ENCODE measurements at places on chromosomes 3 and 15.

- no peak for DNase-seq
Observed at GRCh38 chr3:67848299-67848698, 193.9 kb upstream of the SUCLG2 start.

- peak; percentile 21 for DNase-seq
Observed at GRCh38 chr15:86327230-86327865, 247.7 kb downstream of the AGBL1 start.

GRCh38 chr3:32089476-32089875, 16.9 kb upstream of the GPD1L start:
- DNase-seq: no peak

GRCh38 chr3:46506526-46506925, 8.8 kb downstream of the RTP3 start:
- no peak for DNase-seq

- no peak for DNase-seq
Observed at GRCh38 chr3:139728414-139728813, 50.6 kb upstream of the NMNAT3 start.

DNA sequence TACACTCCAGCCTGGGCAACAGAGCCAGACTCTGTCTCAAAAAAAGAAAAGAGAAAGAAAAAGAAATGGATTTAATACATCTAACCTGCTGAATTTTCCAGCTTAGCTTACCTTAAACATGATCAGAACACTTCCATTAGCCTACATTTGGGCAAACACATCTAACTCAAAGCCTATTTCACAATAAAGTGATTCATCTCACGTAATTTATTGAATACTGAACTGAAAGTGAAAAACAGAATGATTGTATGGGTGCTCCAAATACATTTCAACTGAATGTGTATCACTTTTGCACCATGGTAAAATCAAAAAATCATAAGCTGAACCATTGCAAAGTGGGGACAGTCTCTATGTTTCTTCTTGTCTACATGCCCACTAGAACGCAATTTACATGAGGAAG, 9.0 kb downstream of the PIK3R4 start:
- DNase-seq: no peak

DNA sequence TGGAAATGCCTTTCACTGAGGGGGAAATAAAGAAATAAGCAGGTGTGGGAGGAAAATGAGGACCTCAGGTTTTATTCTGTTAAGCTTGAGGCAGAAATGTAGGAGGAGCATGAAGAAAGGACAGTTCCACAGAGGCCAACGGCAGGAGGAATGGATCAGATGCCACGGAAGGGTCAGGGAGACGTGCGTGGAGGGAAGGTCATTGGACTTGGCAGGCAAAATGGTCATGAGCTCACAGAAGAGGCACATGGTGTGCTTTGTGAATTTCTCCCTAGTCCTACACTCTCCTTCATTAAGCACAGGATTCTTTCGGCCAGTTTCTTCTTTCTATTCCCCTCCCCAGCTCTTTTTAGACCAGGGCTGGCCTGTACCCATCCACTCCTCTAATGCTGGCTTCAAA, 32.5 kb upstream of the THSD4 start:
- DNase-seq: no peak

- DNase-seq: no peak
Observed at GRCh38 chr15:40856746-40857145, 12.9 kb downstream of the SPINT1 start.

DNA sequence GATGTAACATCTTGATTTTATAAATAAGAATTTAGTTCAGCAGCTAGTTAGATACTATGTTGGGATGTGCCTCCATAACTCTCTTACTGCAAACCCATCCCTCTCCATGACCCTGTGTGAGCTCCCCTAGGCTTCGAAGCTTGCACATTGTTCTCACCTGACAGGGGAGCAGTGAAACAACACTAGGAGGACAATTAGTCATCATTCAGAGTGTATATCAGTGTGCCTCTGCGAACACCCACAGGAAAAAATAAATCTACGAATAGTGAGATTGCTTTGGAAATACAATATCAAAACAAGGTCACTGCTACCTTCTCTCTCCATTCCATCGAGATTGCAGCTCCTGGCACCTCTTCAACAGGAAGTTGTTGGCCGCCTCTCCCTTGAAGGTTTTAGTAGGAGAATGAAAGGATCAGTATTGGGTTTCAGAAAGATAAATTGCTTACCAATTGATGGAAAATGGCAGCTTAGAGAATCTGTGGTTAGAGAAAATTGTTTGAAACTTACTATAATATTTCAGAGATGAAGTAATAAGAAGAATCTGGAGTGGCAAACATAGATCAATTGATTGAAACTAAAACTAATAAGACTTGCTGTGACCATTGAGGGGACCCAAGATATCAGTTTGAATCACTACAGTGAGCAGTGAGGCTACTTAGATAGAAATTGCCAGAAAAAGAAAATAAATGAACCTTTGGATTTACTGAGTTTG, 103.2 kb downstream of the CHL1 start:
- peak; percentile 68 for DNase-seq

DNA sequence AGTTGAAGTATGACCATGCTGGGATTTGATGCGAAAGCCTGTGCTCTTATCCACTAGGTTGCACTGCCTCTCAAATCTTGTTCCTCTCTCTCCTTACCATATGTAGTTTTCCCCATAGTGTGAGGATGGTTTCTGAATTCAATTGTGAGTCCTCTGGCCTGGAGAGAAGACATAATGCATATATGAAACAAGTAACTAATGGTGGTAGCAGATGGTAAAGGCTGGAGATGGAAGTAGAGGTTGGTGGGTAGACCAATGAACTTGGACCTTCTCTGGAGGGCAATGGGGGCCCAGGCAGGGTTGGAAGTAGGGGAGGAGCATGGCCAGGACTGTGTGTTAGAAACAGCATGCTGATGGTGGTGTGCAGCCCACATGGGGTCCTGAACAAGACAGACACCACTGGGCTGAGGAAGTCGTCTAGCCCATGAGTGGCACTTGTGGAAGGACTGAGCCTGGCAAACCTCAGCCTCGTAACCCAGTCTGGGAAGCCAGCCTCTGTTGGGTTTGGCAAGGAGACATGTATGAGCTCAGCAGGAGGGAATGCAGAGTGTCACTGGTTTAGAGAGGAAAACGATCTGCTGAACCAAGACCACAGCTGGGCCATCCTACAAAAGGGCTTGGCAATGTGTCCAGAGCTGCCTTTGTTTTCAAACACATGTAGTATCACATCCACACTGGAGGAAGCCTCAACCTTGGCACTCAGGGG, 18.5 kb upstream of the LMCD1 start:
- peak; percentile 11 for DNase-seq

DNA sequence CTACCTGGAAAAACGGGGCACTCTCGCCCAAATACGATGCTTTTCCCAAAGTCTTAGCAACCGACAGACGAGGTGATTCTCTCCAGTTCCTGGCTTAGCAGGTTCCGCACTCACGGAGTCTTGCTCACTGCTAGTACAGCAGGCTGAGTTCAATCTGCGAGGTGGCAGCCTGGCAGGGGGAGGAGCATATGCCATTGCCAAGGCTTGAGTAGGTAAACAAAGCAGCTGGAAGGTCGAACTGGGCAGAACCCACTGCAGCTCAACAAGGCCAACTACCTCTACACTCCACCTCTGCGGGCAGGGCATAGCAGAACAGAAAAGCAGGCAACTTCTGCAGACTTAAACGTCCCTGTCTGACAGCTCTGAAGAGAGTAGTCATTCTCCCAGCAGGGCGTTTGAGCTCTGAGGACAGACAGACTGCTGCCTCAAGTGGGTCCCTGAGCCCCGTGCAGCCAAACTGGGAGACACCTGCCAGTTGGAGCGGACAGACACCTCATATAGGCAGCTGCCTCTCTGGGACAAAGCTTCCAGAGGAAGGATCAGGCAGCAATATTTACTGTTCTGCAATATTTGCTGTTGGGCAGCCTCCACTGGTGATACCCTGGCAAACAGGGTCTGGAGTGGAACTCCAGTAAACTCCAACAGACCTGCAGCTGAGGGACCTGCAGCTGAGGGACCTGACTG, 73.4 kb upstream of the CADM2 start:
- no peak for DNase-seq

- no peak for DNase-seq
Observed at GRCh38 chr15:29986946-29987345, 95.8 kb upstream of the GOLGA8J start.

GRCh38 chr3:66302288-66302687, 81.5 kb downstream of the SLC25A26 start:
- DNase-seq: no peak

- no peak for DNase-seq
Observed at GRCh38 chr15:101000271-101000681, 81.1 kb downstream of the LRRK1 start.

- DNase-seq: no peak
Observed at GRCh38 chr3:34102288-34102687, 303.9 kb downstream of the PDCD6IP start.

DNA sequence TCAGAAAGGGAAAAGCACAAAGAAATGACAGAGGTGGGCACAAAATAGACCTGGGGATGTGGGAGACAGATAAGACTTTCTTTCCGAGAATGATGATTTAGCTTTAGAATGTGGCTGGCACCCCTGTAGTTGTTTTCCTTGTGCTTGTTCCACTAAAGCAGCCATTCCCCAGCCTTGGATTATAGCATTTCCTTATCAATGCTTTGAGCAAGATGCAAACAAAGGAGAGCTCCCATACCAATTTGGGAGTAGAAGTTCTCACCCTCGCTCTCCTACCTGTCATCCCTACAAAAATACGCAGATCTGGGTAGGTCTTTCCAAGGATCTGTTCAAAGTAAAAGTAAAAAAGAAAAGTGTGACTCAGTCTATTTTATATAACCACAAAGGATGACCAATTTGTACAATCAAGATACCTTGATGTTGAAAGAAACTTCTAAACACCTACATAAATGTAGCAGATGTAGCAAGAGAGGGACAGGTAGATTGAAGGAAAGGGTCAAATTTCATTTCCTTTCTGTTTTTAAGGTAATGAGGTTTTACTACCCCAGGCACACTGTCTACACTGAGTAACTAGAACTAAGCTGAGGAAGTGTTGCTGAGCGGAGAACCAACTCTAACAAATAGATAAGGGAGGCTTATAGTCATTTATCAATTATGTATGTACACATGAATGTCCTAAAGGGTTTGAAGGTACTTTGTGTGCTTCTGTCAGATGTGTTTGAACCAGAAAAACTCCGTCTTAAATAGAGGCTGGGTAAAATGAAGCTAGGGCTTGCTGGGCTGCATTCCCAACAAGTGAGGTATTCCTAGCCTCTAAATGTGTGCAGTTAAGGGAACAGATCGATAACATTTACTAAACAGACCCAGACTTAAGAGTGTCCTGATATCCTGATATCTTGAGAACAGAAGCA, 91.1 kb upstream of the LRRN1 start:
- no peak for DNase-seq

DNA sequence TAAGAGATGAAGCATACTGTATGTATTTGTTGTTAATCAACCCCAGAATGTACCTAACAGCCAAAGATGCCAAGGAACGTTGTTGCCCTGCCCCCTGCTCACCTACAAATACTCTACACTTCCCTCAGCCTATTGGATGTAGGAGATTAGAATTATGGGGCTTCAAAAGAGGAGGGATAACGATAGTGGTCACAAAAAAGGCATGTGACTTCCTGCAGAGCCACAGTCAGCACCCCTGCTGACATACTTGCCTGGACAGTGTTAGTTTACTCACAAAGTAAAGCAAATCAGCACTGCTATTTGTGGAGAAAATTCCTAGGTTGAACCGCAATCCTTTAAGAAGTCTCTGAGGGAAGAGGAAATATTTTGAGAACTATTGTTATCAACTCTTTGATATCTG, 37.9 kb downstream of the PARP15 start:
- DNase-seq: no peak

- DNase-seq: no peak
Observed at GRCh38 chr15:76809412-76810103, 95.6 kb downstream of the SCAPER start.

GRCh38 chr3:123384256-123384655, 64.6 kb downstream of the ADCY5 start:
- DNase-seq: no peak

GRCh38 chr15:68695061-68695595, 116.3 kb downstream of the CORO2B start:
- DNase-seq: no peak

DNA sequence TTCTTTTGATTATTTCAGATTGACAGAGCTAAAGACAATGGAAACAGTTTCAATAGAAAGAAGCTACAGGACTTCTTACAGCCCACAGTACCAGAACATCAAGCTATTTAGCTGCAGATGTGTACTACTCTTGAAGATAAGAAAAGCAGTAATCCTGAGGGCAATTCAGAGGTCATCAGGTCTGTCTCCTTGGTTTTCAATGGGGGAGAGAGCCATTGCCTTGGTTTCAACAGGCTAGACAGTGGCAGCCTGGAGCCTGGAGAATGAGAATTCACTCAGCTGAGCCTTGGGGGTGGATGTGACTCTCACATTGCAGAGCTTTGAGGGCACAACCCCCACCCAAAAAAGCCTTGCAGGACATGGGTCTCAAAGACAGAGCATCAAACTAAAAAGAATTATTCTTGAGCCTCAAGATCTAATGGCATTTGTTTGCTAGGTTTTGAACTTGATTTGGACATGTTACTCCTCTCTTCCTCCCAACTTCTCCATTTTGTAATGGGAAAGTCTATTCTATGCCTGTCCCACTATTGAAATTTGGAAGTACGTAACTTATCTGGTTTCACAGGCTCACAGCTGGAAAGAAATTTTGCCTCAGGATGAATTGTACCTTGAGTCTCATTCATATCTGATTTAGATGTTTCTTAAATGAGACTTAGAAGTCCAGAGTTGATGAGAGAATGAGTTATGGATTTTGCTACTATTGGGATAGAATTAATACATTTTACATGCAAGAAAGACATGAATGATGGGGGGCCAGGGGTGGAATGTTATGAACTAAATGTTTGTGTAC, 36.9 kb downstream of the PLSCR1 start:
- DNase-seq: no peak

GRCh38 chr3:159829056-159829455, 159.6 kb upstream of the IL12A start:
- DNase-seq: no peak

- no peak for DNase-seq
Observed at GRCh38 chr3:112745567-112746248, 101.0 kb downstream of the CD200R1L start.
